ENCODE measurements at places on chromosomes 11 and 22. TPM values are rescaled to one million over a fixed set of nuclear protein-coding genes. Genes with fewer than 3 reads are reported as not detected.

DNA sequence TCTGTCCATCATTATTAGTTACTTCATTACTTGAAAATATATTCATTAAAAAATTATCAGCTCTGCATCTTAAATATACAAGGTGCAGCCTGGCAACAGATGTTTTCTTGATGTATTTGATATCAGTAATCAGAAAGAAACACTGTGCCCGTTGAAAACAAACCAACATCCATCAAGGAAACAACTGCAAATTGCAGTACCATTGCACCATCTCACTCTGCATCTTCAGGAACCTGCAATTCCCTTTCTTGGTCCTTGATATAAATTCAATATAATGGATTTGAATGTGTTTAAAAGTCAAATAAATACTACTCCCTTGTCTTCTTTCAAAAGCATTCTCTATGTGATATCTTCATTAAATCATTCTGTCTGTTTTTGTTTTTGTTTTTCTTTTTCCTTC, 1131.2 kb downstream of the FAM181B start:
- H3K4me3 ChIP-seq: no peak overlapping the region
- H3K27me3 ChIP-seq: no peaks in the 10 kb centered on the region
- H3K36me3 ChIP-seq: no peaks in the 10 kb centered on the region
- H3K27ac ChIP-seq: no peak overlapping the region

DNA sequence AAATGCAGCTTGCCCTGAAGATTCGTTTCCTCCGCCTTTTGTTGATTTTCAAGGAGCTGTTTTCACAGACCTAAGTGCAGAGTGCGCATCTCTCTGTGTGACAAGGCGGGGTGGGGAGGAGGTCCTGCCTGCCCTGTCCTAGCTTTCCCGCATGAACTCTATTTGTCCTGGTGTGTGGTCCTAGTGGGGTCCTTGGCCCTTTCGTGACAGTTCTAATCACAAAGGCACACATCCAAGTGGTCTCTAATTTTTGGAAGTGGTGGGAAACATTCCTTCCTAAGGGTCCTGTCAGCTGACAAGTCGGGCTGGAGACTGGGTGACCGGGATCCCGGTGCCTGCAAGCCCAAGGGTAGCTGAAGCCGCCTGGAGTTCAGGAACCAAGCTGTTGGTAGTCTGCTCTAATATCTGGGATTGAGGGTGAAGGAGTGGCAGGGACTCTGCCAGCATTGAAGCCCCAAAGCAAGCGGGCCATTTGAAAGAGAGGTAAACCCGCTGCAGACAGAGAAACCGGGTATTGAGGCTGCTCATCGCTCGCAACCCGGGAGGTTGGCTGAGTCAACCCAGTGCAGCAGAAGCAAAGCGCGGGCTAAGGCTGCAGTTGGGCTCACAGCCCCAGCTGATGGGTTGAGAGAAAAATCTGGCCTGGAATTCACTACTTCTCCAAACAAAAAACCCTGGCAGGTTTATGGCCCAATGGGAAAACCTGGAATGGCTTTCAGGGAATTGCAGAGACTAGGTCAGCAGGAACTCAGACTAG, 28.1 kb upstream of the FBXO3 start:
- peak overlapping the region; percentile 26 for H3K4me3 ChIP-seq
- no peaks in the 10 kb centered on the region for H3K4me1 ChIP-seq
- no peaks in the 10 kb centered on the region for H3K36me3 ChIP-seq
- no peak for DNase-seq

CEP164 gene
- 14.9 TPM for total RNA-seq

DNA sequence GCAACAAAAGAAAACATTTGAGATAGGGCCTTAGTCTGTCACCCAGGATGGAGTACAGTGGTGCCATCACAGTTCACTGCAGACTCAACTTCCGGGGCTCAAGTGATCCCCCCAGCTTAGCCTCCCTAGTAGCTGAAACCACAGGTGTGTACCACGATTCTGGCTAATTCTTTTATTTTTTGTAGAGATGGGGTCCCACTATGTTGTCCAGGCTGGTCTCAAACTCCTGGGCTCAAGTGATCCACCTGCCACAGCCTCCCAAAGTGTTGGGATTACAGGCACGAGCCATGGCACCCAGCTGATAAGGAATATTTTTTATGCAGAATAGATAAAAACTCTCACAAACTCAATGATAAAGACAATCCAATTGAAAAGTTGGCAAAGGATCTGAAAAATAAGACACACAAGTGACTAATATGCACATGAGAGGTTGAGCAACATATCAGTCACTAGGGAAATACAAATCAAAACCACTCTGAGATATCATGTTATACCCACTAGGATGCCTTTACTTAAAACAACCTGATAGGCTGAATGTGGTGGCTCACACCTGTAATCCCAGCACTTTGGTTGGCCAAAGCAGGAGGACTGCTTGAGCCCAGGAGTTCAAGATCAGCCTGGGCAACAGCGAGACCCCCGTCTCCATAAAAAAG, 33.9 kb upstream of the CLTCL1 start:
- DNase-seq: no peak
- no peaks in the 10 kb centered on the region for H3K27me3 ChIP-seq
- no peak overlapping the region for H3K27ac ChIP-seq
- H3K4me1 ChIP-seq: no peaks in the 10 kb centered on the region

- no peaks in the 10 kb centered on the region for H3K27me3 ChIP-seq
- H3K4me1 ChIP-seq: no peaks in the 10 kb centered on the region
Measured at GRCh38 chr22:44286646-44287045, 26.1 kb downstream of the SHISAL1 start.

Data from breast epithelium (tissue), 4 donors.